ENCODE measurements at places on chromosomes 12 and 14. TPM values are rescaled to one million over a fixed set of nuclear protein-coding genes. Genes with fewer than 3 reads are reported as not detected.
A peak's percentile ranks its signal among the peaks of the same experiment; 100 is the strongest.

Gene SOAT2
- total RNA-seq = 9.8 TPM

GRCh38 chr12:28771968-28772367, 377.1 kb upstream of the FAR2 start:
- no peak overlapping the region for H3K4me3 ChIP-seq
- no peaks in the 10 kb centered on the region for H3K36me3 ChIP-seq
- no peaks in the 10 kb centered on the region for H3K4me1 ChIP-seq

- peaks cover 28% of the 10 kb centered on the region for H3K4me1 ChIP-seq
- peak overlapping the region; percentile 92 for H3K4me3 ChIP-seq
- peak overlapping the region; percentile 98 for H3K27ac ChIP-seq
- H3K36me3 ChIP-seq = no peaks in the 10 kb centered on the region
- no peaks in the 10 kb centered on the region for H3K27me3 ChIP-seq
Measured at GRCh38 chr12:109475993-109476806, 900 bp downstream of the KCTD10 start.

- DNase-seq = no peak
- H3K27me3 ChIP-seq = peaks cover 2% of the 10 kb centered on the region
- H3K36me3 ChIP-seq = peaks cover 7% of the 10 kb centered on the region
- peaks cover 32% of the 10 kb centered on the region for H3K4me1 ChIP-seq
- H3K4me3 ChIP-seq = no peak overlapping the region
- no peak overlapping the region for H3K27ac ChIP-seq
Measured at GRCh38 chr12:53230108-53230845, 1.7 kb downstream of the RARG start.
